CD4-positive, alpha-beta T cell treated with Interleukin-17A for 4 hours (primary cell): ENCODE measurements at places on chromosomes 6 and 20.

DNA sequence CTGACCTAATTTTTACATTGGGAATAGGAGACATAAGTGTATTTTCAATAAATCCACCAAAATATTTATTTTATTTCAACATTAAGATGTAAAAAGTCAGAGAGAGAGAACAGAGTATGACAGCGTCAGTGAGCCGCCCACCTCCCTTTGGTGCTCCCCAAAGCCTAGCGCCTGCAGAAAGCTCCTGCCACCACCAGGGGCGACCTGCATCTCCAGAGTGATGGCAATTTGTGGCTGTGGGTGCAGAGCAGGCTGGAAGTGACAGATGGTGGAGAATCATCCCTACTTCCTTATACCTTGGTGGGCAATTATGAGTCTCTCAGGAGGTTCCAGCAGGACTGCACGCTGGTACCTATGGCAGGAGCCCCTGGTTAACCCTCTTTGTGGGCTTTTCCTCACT lies 87.3 kb downstream of the PTPRT start:
- DNase-seq = no peak

DNA sequence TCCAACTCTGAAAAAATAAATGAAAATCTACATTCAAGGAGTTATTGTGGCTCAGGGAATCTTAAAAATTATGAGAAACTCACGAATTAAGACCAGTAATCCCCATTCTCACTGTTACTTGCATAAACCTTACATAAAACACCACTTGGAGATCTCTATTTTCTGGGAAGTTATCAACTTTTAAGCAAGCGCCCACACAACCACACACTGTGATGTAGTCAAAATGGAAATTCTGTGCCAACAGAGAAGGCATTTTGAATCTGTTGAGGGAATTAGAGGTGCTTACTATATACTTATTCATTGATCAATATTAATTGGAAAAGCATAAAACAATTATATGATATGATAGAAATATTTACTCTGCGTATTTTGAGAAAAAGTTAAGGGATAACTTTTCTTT lies 58.7 kb downstream of the HAO1 start:
- no peak for DNase-seq

DNA sequence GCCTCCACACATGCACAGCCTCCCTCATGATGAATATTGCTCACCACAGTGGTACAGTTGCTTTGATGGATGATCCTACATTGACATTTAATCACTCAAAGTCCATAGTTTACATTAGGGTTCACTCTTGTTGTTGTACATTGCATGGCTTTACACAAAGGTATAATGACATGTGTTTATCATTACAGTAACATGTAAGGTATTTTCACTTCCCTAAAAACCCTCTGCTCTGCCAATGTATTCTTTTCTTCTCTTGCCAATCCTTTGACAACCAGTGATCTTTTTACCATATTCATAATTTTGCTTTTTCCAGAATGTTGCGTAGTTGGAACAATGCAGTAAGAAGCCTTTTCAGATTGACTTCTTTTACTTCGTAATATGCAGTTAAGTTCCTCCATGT lies 166.6 kb upstream of the KHDRBS2 start:
- no peak for DNase-seq

DNA sequence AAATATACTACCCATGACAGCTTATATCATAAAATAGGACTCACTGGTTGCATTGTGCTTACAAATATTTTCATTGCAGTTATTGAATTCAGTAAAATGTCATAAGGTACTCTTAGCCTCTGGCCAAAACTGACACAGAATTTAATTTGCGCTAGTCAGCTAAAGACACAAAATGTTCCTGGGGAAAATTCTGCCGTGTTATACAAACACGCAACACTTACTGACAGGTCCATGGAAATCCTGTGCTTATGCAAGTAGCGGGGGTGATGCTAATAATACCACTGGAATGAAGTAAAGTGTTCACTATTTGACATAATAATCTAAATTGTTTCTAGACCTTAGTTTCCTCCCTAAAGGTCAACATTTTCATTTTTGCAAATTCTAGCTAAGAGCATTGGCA lies 354.4 kb upstream of the RSPO3 start:
- no peak for DNase-seq
